Central memory CD8-positive, alpha-beta T cell (primary cell): ENCODE measurements at places on chromosomes 3 and 15.

- DNase-seq, result no peak
Observed at GRCh38 chr3:32897001-32897601, 54.3 kb upstream of the CCR4 start.

GRCh38 chr3:99429502-99429901, 208.9 kb upstream of the COL8A1 start:
- no peak for DNase-seq

- no peak for DNase-seq
Observed at GRCh38 chr3:190505381-190506003, 8.4 kb upstream of the IL1RAP start.

DNA sequence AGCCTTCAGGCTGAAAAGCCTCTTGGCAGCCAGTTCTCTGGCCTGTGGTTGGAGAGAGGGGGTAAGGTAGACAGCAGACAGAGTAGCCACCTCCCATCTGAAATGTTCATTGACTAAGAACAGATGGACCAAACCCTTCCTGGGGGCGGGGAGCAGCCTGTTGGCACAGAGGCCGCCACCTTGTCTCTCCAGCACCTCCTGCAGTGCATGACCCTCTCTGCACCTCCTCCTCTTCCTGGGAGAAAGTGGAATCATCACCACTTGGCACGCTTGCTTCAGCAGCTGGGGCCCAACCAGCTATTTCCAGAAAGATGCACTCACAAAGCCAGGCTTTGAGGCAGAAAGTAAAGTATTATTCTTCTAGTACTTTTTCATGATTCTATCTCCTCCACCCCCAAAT, 313.4 kb upstream of the CHRM5 start:
- no peak for DNase-seq

DNA sequence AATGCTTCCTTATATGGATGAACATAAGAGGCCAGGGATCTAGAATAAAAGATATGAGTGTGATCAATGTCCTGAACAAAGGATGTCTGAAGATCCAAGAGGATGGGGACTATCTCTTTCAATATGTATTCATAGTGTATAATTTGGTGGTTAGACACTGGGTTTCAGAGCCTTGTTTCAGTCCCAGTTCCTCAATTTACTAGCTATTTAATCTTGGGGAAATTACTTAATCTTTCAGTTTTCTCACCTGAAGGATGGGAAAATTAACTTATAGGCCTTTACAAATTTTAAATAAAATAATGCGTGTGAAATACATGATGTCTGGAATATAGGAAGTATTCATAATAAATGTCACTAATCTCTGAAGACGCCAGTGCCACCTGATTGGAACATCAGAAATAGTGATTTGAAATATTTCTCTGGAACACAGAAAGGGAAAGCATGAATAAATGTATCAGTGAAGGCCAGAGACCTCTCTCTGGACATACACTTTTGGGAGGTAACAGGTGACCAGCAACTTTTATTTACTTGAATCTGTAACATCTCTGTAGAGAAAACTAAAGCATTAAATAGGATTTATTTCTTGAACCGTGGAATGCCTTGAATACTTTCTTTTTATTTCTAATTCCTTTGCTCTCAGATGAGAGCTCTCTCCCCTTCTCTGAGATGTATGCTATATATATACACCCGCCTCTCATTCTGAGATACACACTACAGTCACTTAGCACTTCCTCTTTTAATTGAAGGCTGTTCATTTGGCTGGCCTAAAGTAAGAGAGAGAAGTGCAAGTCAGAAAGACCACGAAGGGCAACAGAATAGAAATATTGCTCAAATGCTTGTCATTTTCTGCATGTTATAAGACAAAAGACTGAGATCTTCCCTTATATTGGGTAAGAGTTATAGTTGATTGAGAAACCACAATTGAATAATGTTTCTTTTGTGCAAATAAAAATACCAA, 407.1 kb downstream of the LSAMP start:
- DNase-seq, result no peak

- DNase-seq, result no peak
Observed at GRCh38 chr3:169579116-169579710, 84.3 kb downstream of the MECOM start.
